ENCODE measurements at places on chromosomes 5 and 9.

- DNase-seq = no peak
Observed at GRCh38 chr5:132229236-132229635, 1.6 kb upstream of the P4HA2 start.

- DNase-seq = no peak
Observed at GRCh38 chr5:133749331-133749985, 137.1 kb upstream of the FSTL4 start.

DNA sequence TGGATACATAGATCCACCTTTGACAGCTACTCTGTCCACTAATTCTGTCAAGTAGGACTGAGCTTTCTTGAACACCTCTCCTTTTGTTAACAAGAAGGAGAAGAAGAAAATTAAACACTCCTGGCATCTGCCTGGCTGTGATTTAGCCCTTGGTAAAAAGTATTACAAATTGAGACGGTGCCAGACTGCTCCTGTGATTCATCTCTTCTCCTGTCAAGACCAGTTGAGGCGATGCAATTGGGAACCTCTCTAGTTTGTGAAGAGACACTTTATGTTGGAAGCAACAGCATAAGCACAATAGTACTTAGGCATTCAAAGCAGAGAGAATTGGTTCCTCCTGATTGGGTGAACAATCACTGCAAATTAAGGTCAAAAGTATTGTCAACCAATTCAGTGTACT is 72.7 kb downstream of the GHR start:
- DNase-seq = no peak

GRCh38 chr5:66498791-66499207 is 97.4 kb upstream of the MAST4 start:
- no peak for DNase-seq

DNA sequence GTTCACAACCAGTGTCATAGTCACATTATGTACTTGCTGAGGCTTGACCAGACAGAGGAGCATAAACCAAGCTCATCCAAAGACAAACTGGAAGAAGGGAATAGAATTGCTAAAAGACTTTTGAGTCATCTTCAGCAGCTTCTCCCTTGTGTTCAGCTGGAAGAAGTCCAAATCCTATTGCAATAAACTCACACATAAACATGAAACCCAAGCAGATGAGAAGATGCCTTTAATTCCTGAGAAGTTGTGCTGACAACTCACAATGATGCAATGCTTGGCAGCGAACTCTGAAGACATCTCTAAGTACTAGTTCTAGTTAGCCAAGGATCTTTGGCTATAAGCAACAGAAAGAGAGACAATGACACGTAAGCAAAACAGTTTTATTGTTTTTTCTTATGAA is 642.1 kb downstream of the KCTD16 start:
- DNase-seq = no peak

GRCh38 chr5:25393256-25393655 is 748.5 kb upstream of the CDH10 start:
- DNase-seq = no peak

GRCh38 chr5:15300141-15300540 is 199.8 kb upstream of the FBXL7 start:
- DNase-seq = no peak

- DNase-seq = no peak
Observed at GRCh38 chr5:135608361-135608760, 29.6 kb upstream of the CXCL14 start.

DNA sequence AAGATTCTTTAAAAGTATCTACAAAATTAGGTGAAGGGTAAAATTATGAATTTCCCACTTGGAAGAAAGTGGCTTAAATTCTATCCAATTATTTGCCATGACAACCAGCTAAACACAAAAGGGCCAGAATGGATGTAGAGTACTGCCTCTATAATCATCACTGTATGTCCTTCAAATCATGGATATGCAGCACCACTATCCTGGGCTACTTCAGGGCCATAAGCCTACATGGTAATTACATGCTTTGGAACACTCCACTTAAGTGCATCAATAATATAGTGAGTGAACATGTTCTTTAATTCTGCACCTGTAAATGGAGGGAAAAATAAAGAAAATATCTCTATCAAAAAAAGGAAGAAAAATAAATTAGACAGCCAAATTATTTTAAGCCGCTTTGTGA is 575.2 kb downstream of the ISL1 start:
- no peak for DNase-seq

GRCh38 chr5:17428176-17428800 is 69.7 kb upstream of the TAF11L2 start:
- DNase-seq = no peak

- DNase-seq = no peak
Observed at GRCh38 chr5:93831449-93831848, 90.0 kb upstream of the POU5F2 start.

DNA sequence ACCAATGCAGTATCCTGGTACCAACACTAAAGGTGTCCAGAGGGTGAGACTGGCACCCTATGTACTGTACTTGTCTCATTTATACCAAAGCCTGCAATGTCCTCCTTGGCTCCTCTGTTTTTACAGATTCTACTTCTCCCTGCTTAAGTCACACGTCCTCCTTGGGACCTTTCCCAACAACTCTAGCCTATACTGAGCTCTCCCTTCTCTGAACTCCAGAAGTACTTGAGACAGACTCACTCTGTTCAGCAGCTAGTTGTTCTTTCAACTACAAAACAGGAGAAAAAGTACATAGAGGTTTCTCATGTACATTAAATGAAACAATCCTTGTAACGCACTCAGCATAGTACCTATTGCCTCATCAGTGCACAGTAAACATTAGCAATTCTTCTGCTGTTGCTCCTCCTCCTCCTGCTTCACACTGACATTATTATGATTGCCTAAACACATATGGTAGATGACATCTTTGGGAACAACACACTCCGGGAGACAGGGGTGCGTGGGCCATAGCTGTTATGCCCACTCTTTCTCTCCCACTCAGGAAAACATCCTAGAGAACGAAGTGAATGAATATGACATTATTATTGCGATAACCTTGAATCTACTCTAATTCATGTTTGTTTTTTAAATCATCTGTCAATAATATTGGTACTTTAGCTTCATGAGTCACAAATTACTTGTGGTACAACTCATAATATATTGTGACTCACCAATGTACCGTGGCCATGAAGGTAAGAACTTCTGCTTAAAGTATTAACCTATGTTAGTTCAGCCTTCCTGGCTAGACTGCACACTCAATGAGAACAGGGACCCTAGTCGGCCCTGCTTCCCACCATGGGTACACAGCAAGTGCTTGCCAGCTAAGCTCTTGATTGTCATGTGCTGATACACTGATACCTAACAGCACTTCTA is 180.3 kb upstream of the ADRA1B start:
- no peak for DNase-seq

GRCh38 chr5:137695651-137696428 is 40.0 kb downstream of the KLHL3 start:
- DNase-seq = no peak

DNA sequence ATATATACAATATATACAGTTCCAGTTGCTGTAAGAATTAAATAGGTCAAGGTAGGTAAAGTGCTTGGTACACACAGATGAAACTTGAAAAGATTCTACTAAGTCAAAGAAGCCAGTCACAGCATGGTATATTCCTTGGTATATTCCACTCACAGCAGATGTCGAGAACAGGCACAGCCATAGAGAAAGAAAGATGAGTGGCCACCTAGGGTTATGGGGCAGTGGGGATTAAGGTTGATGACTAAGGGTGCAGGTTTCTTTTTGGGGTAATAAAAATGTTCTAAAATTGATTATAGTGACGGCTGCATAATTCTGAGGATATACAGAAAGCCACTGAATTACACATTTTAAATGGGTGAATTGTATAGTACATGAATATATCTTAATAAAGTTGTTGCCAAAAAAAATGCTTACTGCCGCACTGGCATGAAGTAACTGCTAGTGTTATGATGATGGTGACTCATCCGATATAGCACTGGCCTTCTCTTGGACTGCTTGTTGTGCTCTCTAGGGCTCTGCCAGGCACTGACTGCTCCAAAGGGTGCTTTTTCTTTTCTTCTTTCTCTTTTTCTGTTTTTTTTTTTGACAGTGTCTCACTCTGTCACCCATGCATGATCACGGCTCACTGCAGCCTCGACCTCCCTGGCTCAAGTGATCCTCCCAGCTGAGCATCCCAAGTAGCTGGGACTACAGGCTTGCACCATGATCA is 23.5 kb downstream of the TBC1D2 start:
- DNase-seq = no peak

DNA sequence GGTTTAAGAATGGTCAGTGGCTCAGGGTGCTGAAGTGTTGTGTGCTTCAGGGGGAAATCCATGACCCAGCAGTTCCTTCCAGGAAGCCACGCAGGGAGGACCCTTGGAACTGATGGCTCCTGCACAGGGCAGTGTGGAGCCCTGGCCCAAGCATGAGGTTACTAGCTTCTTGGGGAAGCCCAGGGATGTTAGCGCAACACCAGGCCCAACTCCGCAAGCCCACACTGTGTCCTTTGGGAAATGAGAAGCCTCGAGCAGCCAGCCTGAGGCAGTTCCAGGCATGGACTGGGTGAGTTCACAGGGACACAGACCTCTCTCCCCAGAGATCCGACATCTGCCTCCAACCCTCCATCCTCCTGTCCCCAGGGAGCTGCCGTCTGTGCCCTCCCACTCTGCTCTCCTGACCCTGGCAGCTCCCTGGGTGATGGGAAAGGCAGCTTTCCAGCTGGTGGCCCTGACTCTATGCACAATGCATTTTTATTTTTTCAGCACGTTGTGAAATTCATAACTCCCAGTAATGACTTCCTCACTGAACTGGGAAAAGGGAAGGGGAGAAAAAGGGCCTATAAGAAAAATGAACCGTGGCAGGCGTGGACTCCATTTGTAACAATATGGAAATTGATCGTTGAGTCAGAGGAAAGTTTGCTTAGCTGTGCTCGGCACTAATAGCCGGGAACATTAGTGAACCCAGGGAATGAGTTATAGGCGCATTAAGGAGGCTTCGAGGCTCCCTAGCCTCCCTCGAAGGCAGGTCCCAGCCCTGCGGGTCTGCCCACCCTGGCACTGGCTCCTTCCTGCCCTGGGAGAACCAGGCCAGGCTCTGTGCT is 34.1 kb downstream of the LMX1B start:
- no peak for DNase-seq

DNA sequence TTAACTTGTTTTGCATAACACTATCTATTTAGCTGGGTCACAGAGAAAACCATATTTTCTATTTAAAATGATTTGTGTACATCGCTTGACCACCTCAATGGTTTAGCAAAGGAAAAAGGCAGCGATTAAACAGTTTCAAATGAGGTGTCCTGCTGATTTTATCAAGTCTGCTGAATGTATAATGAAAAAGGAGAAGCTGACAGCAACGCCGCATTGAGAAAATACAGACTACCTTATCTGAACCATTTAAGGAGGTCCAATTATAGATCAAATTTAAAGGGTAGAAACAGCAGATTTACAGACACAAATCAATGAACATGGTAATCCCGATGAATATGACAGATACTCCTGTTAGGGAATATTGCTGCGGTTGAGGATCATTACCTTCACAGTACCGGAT is 29.6 kb downstream of the PSMB7 start:
- DNase-seq = no peak

DNA sequence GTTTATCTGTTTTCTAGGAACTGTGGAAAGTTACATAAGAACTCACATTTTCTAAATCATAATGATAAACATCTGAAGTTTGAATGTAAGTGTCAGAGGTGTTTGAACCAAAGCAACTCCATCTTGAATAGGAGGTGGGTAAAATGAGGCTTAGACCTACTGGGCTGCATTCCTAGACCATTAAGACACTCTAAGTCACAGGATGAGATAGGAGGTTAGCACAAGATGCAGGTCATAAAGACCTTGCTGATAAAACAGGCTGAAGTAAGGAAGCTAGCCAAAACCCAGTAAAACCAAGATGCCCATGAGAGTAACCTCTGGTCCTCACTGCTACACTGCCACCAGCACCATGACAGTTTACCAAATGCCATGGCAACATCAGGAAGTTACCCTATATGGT is 297.7 kb upstream of the POU5F2 start:
- no peak for DNase-seq

- no peak for DNase-seq
Observed at GRCh38 chr5:16570121-16570815, 46.5 kb downstream of the RETREG1 start.

DNA sequence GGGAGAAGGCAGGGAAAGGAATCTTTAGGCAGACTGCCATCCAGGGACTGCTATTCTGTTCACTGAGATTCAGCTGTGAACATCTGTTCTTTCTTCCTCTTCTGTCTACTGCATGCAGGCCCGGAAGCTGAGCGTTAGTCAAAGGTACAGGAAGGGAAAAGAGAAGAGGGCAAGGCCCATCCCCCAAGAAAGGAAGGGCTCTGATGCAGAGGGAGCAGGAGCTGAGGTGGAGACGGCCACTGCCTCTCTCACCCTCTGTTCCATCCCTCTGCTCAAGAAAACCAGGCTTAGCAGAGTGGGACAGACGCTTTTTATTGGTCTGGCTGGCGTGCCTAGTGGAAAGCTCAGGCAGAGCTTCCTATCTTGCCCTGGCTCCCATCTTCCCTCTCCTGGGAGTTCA is 57.6 kb downstream of the PFDN1 start:
- no peak for DNase-seq

DNA sequence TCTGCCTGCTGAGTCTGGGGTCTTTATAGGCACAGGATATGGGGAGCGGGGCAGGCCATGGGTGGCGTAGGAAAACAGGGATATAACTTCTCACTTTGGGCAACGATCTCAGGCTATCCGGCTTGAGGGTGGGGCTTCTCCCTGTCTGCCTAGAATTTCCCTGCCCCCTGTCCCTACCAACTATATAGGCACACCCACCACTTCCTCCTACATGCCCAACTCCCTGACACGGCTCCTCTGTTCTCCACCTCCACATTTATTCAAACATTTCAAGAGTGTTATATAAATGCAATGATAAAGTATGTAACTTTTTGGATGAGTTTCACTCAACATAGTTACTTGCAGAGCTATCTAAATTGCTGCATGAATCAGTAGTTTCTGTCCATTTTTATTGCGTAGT is 363.2 kb upstream of the RORB start:
- DNase-seq = no peak

- no peak for DNase-seq
Observed at GRCh38 chr5:33312571-33313549, 127.9 kb upstream of the TARS1 start.

- no peak for DNase-seq
Observed at GRCh38 chr5:30981576-30981975, 211.9 kb upstream of the CDH6 start.

GRCh38 chr5:165260426-165260825 is 1755.0 kb downstream of the MAT2B start:
- no peak for DNase-seq

DNA sequence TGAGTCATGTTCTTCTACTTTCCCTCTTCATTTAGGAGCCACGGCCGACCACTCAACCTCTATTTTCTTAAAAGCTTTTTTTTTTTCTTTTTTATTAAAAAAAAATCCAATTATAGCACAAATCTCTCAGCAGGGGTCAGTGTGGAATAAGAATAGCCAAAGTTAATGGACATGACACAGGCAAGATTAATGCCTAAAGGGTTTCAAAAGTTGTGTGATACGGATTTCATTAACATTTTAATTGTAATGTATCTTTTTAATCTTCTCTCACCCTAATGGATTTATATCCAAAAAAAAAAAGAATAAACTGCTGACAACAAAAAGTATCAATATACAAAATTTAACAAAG is 5.4 kb downstream of the NACC2 start:
- DNase-seq = no peak

GRCh38 chr5:37248970-37249814 is at the start of gene CPLANE1:
Gene CPLANE1, minus strand, starts transcription at chr5:37249376. Its CDS starts 1,678 bp downstream, at chr5:37247698.
- peak; percentile 62 for DNase-seq

All from activated naive CD4-positive, alpha-beta T cell treated with anti-CD3 and anti-CD28 coated beads, Interleukin-2, amount 50 U/mL, for 16 hours (primary cell).